ENCODE measurements at places on chromosomes 3 and 15. TPM values are rescaled to one million over a fixed set of nuclear protein-coding genes. Genes with fewer than 3 reads are reported as not detected.

- DNase-seq = no peak
These were observed 8.3 kb downstream of the ARL14 start for GRCh38 chr3:160685144-160685766.

HRG gene
- not detected for total RNA-seq

CLSTN2 gene
- 0.07 TPM for total RNA-seq

GRCh38 chr15:73688455-73688854 lies 4.3 kb downstream of the CD276 start:
- DNase-seq = no peak

GRCh38 chr3:46024131-46024530 lies 3.2 kb downstream of the XCR1 start:
- DNase-seq = no peak

THSD4 gene
- not detected for total RNA-seq

PATL2 gene
- total RNA-seq = 17.2 TPM

GRCh38 chr3:183490653-183491052 lies 62.2 kb upstream of the MCF2L2 start:
- peak; percentile 11 for DNase-seq

DNA sequence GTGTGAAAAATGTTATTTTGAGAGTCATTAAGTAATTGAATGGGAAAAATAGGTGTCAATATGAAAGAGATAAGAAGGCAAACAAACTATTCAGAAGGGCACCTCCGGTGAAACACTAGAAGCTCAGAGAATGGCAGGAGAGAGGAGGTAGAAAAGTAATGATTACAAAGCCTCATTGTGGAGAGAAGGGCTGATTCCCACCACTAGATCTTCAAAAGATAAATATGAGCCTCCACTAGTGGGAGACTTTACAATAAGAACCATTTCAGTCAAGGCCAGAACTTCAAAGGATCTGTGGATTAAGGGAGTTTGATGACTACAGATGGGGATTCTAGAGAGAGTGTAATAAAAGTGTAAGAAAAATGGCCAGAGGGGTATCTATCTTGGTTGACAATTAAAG lies 535.6 kb downstream of the NLGN1 start:
- DNase-seq = no peak

NRROS gene
- total RNA-seq = 37.5 TPM

DNA sequence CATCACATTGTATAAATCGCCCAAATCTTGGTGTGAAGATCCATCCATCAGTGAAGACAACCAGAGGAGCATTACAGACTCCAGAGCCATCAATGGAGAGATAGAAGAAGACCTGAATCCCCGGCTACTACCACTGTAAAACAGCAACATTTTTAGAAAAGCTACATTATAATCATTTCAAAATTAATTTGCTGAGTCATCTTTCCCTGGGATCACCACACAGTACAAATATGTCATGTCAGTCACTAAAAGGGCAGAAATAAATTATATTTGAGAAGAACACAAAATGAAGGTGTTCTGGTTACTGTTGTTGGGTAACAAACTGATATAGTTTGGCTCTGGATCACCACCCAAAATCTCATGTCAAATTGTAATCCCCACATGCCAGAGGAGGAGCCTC lies 218.5 kb upstream of the STT3B start:
- DNase-seq = no peak

- DNase-seq = no peak
These were observed 408 bp downstream of the WDR82 start for GRCh38 chr3:52277972-52278509.

DNA sequence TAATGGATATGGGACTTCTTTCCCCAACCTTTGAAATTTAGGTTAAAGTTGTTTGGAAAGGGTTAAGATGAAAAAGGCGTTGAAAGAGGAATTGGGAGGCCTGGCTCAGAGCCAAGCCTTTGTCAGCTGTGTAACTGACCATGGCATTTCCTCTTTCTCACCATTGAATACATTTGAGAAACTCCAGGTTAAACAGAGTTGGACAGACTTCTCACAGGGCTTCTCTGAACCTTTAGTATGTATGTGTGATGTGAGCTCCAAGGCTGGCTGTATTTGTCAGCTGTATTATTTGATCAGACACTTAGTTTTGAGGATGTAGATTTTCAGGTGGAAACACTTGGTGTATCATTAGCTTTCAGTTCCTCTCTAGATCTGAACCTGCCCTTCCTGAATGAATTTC lies 136.4 kb upstream of the GOLGA6L4 start:
- DNase-seq = no peak

TEX55 gene
- not detected for total RNA-seq

GMPPB gene
- total RNA-seq = 47.9 TPM

LRRIQ4 gene
- total RNA-seq = 0.35 TPM

GRCh38 chr3:171049861-171050444 lies 23.4 kb upstream of the SLC2A2 start:
- DNase-seq = peak; percentile 64

RHCG gene
- total RNA-seq = not detected

- DNase-seq = no peak
These were observed 15.3 kb downstream of the ERC2 start for GRCh38 chr3:56453011-56453410.

GRCh38 chr3:32819551-32820348 lies 2.0 kb downstream of the TRIM71 start:
- DNase-seq = no peak

FANCD2OS gene
- not detected for total RNA-seq

MNS1 gene
- total RNA-seq = 0.44 TPM

- DNase-seq = no peak
These were observed 57.5 kb upstream of the SETMAR start for GRCh38 chr3:4245671-4246070.

- no peak for DNase-seq
These were observed 126.2 kb downstream of the TPRG1 start for GRCh38 chr3:189297932-189298331.

GP9 gene
- not detected for total RNA-seq

DNA sequence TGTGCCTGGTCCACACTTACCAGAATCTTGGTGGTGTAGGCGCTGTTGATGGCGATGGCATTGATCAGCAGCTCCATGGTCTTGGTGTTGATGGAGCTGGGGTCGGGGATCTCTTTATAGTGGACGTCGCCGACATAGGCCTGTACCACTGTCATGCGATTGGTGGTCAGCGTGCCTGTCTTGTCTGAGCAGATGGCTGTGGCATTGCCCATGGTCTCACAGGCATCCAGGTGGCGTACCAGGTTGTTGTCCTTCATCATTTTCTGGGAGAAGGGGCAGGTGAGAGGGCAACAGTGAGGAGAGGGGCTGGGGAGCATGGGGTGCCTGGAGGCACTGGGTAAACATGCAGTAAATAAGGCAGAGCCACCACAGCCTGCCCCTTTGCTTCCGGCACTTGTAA lies 50.9 kb upstream of the SEC13 start:
- DNase-seq = no peak

GRCh38 chr3:147409143-147410115 lies at the start of gene ZIC1:
ZIC1 (plus strand) TSS chr3:147409365; CDS start chr3:147410113, 748 bp downstream.
- DNase-seq = no peak

- DNase-seq = no peak
These were observed 428.5 kb upstream of the CNTN3 start for GRCh38 chr3:75042941-75043340.

DNA sequence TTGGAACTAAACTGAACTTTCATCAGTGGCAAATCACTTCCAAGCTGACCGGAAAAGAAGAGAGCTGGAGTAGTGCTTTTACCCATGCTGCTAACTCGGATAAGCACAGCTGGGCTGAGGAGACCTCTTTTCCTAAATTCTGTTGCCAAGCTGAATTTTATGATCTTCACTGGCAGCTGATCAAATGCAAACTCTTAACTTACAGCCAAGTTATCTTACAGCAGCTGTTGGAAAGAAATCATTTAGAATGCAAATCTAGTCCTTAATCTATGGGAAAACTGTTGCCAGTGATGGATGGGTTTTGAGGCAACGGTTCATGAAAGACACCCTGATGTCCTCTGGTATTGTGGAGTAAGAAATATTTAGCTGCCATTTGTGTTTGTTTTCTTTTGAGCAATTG lies 216.5 kb downstream of the ZNF385D start:
- no peak for DNase-seq

RTP3 gene
- not detected for total RNA-seq

NMB gene
- 1.5 TPM for total RNA-seq

DNA sequence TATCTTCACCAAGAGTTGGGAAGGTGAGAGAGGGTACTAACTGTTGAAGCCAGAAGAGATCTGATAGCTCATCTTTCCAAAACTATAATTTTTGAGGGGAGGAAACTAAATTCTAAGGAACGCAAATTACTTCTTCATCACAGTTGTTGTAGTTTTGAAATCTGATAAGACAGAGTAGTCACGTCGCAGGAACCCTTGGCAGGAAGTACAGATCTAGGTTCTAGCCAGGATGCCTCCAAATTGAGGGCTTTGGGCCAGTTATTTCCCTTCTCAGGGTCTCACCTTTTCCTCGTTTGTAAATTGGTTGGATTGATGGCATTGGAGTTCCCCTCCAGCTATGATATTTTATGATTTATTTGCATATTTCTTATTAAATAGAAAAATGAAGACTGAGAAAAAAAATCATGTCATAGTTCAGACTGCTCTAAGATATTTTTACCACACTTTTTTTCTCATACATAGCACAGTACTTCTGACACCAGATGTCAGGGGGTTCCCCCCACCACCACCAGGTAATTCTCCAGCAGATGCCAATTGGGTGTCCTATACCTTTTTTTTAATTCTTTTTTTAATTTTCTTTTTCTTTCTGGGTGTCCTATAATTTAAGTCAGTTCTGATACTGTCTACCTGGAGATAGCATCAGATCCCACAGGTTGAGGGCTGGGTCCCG lies 32.3 kb upstream of the APH1B start:
- DNase-seq = no peak

HYAL2 gene
- total RNA-seq = 7.4 TPM

DNA sequence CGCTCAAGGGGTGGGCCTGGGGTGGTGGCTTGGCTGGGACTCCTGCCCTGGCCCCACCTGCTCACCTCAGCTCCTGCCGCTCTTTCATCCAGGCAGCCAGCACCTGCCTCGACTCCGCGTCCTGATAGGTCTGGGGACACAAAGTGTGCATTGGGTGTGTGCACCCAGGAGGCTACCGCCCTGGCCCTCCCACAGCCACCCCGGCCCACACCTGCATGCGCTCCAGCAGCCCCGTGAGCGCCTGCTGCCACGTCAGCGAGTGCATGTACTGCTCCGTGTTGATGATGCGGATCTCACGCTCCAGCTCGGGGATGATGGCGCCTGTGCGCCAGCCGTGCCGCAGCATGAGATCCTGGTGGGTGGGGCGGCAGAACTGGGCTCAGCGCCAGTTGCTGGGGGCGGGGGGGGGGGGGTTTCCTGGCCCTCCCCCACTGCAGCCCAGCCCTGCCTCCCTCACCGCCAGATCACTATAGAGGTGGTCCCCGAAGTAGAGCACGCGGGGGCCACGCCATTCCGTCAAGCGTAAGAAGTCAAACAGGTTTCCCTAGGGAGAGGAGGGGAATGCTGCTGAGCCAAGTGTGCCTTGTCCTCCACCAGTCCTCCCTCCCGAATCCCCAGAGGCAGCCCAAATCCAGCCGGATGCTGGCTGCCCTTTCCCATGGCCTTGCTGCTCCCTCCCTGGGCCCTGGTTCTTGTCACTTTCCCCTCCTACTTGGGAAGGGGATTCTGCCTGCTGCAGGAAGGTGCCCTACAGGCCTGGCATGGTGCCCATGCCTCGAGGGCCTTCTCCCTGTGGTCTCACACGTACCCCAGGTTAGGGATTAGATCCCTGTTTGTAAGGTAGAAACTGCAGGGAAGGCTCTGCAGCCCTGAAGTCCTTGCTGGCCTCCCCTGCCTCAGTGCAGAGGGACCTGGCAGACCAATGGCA lies 8.6 kb downstream of the NT5DC2 start:
- no peak for DNase-seq

DNA sequence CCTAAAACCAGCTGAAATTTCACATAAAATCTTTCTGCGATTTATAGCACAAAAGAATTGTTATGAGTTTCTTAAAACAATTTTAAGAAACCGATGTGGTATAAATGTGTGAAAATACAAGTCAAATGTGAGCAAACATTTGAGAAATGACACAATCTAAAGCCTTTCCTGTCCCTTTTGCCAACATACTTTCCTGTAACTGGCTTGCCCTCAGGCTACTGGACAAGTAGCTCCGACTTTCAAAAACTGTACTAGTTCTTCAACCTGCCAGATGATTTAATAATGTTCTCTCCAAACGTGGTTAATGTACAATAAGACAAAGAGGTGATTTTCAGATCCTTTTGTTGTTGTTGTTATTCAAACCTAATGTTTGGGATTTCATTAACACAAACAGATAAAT lies 105.9 kb upstream of the ARHGEF26 start:
- DNase-seq = no peak

GRCh38 chr3:7630351-7630911 lies 769.5 kb downstream of the GRM7 start:
- no peak for DNase-seq

KCNAB1 gene
- total RNA-seq = 0.19 TPM

- DNase-seq = no peak
These were observed 348.0 kb upstream of the DPPA4 start for GRCh38 chr3:109685084-109686079.

- DNase-seq = no peak
These were observed 316.2 kb upstream of the THRB start for GRCh38 chr3:24810881-24811280.

Data from activated CD8-positive, alpha-beta memory T cell treated with anti-CD3 and anti-CD28 coated beads, Interleukin-2, amount 10 ng/mL, durations not matched to agents 7 days and 5 days (primary cell).